Activated naive CD4-positive, alpha-beta T cell treated with anti-CD3 and anti-CD28 coated beads, Interleukin-2, amount 50 U/mL, for 72 hours (primary cell): ENCODE measurements at places on chromosomes 11 and 22. TPM values are rescaled to one million over a fixed set of nuclear protein-coding genes. Genes with fewer than 3 reads are reported as not detected.

The DBX1 gene
- not detected for total RNA-seq

The OTOG gene
- not detected for total RNA-seq

The CYTH4 gene
- total RNA-seq, result 60.7 TPM

GRCh38 chr22:46549971-46550641, 12.7 kb upstream of the CELSR1 start:
- no peak for DNase-seq

- no peak for DNase-seq
Measured at GRCh38 chr11:7901319-7901854, 29.7 kb downstream of the OR10A6 start.

- DNase-seq, result no peak
Measured at GRCh38 chr11:87033561-87033960, 4.2 kb upstream of the TMEM135 start.

- DNase-seq, result no peak
Measured at GRCh38 chr11:45264839-45265515, 21.2 kb downstream of the SYT13 start.
